ENCODE measurements at places on chromosomes 2 and 18. TPM values are rescaled to one million over a fixed set of nuclear protein-coding genes. Genes with fewer than 3 reads are reported as not detected.

- H3K36me3 ChIP-seq: no peaks in the 10 kb centered on the region
- H3K4me1 ChIP-seq: no peaks in the 10 kb centered on the region
- no peak overlapping the region for H3K27ac ChIP-seq
- no peak for DNase-seq
- no peak overlapping the region for H3K4me3 ChIP-seq
Measured at GRCh38 chr18:62741584-62741983, 26.2 kb downstream of the PHLPP1 start.

DNA sequence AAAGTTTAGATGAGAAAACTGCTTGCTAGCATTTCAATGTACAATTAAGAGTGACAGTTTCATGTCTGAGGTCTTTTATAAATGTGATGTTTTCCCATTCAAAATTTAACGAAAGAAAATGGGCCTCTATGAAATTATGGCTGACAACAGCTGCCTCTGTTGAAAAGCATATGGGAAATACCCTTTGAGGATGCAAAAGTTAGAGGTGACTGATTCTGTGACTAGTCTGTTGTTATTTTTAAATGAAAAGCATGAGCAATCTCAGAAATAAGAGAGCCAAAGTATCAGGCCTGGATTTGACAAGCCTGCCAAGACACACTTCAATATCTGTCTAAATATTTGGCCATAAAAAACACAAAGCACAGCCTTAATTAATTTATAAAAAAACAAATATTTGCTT lies 580.8 kb downstream of the ERBB4 start:
- no peaks in the 10 kb centered on the region for H3K36me3 ChIP-seq
- H3K4me1 ChIP-seq: no peaks in the 10 kb centered on the region
- no peak overlapping the region for H3K27ac ChIP-seq
- H3K27me3 ChIP-seq: no peaks in the 10 kb centered on the region

DNA sequence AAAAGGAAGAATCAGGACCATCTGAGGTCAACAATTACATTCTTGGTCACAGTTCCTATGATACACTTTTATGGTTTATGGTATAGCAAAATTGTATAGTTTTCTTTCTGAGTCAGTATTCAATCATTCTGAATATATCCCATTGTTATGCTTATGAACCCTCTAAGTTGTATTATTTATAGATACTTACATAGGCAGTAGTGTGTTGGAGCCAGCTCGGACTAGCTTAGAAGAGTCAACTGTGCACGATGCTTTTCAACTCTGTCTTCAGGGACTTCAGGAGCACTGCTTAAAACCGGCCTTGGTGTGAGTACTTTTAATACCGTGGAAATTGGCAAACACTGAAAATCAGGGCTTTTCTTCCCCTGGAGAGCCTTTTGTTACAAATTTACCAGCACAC lies 215.7 kb downstream of the IKZF2 start:
- no peaks in the 10 kb centered on the region for H3K36me3 ChIP-seq
- DNase-seq: no peak
- no peak overlapping the region for H3K4me3 ChIP-seq
- H3K27me3 ChIP-seq: no peaks in the 10 kb centered on the region

DNA sequence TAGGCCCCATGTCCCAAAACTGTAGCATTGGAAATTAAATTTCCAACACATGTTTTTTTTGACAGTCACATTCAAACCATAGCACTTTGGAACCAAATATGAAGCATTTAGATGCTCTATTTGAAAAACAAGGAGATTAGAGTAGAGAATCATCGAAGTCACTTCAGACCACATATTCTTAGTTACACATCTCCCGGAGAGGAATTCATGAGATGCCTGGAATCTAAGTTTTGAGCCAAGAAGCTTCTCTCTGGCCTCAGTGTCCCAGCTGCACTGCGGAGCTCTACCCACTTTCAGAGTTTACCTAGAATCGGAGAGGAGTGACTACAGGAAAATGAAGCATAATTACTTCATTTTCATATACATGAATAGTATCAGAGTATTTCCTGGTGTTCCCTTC lies 385.9 kb downstream of the TNS1 start:
- DNase-seq: no peak
- H3K27ac ChIP-seq: no peak overlapping the region
- no peaks in the 10 kb centered on the region for H3K4me1 ChIP-seq
- H3K27me3 ChIP-seq: peaks cover 3% of the 10 kb centered on the region
- H3K36me3 ChIP-seq: no peaks in the 10 kb centered on the region
- H3K4me3 ChIP-seq: no peak overlapping the region

DNA sequence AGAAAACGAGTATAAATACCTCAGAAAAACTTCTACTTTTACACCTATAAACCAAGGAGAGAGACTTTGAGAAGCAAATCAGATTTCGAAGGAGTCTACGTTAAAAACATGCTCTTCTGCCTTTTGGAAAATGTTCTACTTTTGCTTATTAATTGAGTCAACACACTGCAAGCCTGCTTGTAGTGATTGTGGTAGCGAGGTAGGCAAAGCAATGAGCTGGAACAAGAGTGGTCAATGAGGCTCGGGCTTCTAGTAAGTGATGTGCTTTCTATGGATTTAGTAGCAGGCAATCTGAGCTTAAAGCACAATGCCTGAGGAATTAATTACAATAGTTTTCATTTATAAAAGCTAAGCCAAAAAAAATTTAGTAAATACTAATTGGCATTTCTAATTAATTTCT lies 103.4 kb upstream of the TFCP2L1 start:
- H3K4me3 ChIP-seq: no peak overlapping the region
- H3K36me3 ChIP-seq: peaks cover 27% of the 10 kb centered on the region
- H3K27me3 ChIP-seq: no peaks in the 10 kb centered on the region
- H3K4me1 ChIP-seq: no peaks in the 10 kb centered on the region

GRCh38 chr18:59685501-59685900 lies 11.7 kb downstream of the CCBE1 start:
- no peaks in the 10 kb centered on the region for H3K4me1 ChIP-seq
- no peak overlapping the region for H3K27ac ChIP-seq
- H3K4me3 ChIP-seq: no peak overlapping the region
- no peaks in the 10 kb centered on the region for H3K27me3 ChIP-seq

DNA sequence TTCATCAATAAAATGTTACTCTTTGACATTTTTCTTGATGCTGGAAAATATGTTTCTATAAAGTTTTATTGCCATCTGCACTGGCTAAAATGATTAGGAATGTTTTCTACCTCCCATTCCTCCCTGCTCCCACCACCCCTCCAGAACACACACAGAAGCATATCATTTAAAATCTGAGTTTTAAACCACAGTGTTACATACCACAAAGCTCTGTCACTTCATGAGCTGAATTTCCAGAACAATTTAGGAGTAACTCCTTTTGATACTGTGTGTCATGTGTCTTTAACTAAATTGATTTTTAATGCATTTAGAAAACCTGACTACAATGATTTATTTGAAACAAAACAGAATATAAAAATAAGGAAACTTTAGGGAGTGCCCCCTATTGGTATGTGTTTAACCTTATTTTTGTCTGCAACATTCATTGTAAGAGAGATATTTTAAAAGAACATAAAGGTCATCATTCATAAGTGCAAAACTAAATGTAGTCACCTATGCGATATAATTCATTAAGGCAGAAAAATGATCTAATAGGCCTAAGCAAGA lies 52.0 kb downstream of the FEZ2 start:
- H3K27me3 ChIP-seq: no peaks in the 10 kb centered on the region
- peaks cover 29% of the 10 kb centered on the region for H3K36me3 ChIP-seq
- no peak for DNase-seq
- H3K4me1 ChIP-seq: no peaks in the 10 kb centered on the region
- H3K27ac ChIP-seq: no peak overlapping the region
- no peak overlapping the region for H3K4me3 ChIP-seq

- no peak overlapping the region for H3K27ac ChIP-seq
- H3K36me3 ChIP-seq: peaks cover 50% of the 10 kb centered on the region
- DNase-seq: no peak
Measured at GRCh38 chr2:54967759-54968365, 82.4 kb downstream of the RTN4 start.

- no peaks in the 10 kb centered on the region for H3K36me3 ChIP-seq
- no peak for DNase-seq
- peaks cover 11% of the 10 kb centered on the region for H3K27me3 ChIP-seq
Measured at GRCh38 chr2:16412321-16413030, 253.2 kb downstream of the CYRIA start.

DNA sequence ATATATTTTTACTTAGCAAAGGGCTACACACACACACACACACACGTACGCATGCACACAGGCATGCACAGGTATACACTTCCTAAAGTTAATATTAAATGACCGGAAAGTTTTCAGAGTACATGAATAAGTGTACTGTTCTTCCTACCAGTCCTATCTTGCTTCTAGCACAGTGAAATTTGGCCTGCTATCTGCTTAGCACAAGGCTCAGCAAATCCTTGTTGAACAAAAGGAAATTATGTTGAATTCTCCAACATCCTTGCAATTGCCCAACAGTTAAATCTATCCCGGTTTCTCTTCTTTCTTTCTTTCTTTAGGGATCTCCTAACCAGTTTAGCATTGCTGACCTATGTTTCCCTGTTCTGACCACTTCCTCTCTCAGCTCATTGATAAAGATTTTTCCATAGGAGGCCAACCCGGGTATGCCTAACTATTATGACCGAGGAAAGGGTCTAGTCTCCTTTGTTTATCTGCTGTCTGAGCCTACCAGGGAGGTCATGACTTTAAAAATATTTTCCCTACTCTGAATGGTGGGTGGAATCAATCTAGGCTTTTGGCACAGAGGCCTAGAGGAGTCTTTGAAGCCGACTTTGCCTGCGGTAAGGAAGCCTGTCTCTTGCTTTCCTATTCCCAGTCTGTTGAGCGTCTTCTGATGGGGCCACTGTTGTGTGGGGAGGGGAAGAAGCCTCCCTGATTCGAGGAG lies 400.7 kb downstream of the HRH4 start:
- DNase-seq: no peak
- no peaks in the 10 kb centered on the region for H3K36me3 ChIP-seq
- no peak overlapping the region for H3K27ac ChIP-seq

DNA sequence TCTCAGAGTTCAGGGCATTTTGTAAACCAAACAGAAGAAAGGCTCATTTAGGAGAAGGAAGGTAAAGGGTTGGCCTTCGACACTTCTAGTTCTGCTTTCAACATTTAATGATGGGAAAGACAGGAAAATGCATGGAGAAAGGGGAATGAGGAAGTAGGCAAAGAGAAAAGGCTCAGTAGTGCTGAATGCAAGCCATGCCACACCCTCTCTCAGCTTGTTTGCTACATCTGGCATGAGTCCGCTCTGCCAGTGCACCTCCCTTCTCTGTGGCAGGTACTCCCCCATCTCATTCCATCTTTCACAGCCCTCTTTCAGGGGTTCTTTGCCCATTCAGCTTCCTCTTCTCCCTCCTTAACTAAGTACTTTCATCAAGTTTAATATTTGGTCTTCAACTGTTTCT lies 120.9 kb upstream of the ITGB6 start:
- no peak overlapping the region for H3K4me3 ChIP-seq
- no peaks in the 10 kb centered on the region for H3K27me3 ChIP-seq
- DNase-seq: no peak
- H3K36me3 ChIP-seq: 0 out of 2 replicates have a peak, but pooled peaks cover 3% of the 10 kb centered on the region

- H3K4me1 ChIP-seq: peaks cover 21% of the 10 kb centered on the region
- no peaks in the 10 kb centered on the region for H3K27me3 ChIP-seq
- H3K27ac ChIP-seq: no peak overlapping the region
- H3K36me3 ChIP-seq: peaks cover 11% of the 10 kb centered on the region
Measured at GRCh38 chr2:241378816-241379215, 22.7 kb downstream of the FARP2 start.

DNA sequence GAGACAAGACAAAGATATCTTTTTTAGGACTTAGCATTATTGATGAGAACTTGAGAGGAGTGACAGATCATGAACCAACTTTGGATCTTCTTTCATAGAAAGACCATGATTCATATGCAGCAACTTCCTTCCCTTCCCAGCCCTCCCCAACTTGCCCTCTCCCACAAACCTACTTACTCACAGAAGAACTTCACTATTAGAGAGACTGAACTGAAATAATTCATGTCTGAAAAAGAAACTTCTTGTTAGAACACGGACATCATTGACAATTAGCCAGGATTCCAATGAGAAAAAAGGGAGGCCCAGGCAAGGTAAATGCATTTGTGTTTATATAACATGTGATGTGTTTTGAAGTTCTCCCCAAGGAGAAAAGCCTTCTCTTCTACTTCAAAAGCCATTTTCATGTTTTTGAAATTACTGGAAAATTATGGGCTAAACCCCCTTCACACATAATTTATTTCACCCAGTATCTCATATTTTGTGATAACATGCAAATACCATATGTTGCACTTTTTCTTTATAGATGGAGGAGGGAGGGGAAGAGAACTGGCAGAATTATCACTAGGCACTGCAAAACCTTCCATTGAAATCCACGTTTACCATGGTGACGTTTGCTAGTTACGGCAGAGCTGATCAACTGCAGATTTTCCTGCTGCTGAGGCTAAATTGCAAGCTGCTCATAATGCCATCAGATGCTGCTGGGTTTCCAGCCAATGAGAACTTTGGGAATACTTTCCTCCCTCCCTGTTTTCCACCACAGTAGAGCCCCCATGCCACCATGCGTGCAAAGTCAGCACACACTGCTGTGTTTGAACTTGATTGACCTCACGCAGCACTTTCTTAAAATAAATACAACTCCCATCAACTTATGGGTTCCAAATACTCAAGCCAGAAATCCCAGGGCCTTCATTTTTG lies 294.7 kb downstream of the MEIS1 start:
- DNase-seq: no peak
- H3K4me3 ChIP-seq: no peak overlapping the region
- no peaks in the 10 kb centered on the region for H3K4me1 ChIP-seq

- H3K27me3 ChIP-seq: no peaks in the 10 kb centered on the region
- no peak for DNase-seq
- no peaks in the 10 kb centered on the region for H3K4me1 ChIP-seq
- no peak overlapping the region for H3K4me3 ChIP-seq
- no peak overlapping the region for H3K27ac ChIP-seq
Measured at GRCh38 chr2:11938196-11938595, 191.8 kb downstream of the LPIN1 start.

DNA sequence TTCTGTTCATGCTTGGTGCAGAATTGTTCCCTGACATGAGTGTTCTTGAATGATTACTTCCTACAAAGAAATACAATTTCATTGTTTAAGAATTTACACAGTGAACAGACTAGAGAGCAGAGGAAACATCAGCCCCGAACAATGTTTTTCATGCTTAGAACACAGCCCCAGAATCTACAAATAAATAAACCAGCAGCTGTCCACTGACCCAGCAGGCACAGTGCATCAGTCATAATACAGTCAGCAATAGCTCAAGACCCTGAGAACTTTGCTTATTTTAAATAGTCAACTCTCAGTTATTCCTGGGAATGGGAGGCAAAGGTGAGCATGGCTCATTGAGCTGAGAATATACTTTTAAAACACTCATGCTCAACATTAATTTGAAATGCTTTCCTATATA lies 38.4 kb downstream of the XIRP2 start:
- H3K4me1 ChIP-seq: no peaks in the 10 kb centered on the region
- no peak overlapping the region for H3K4me3 ChIP-seq
- no peak overlapping the region for H3K27ac ChIP-seq
- no peak for DNase-seq

ASB18 gene
- not detected for total RNA-seq

TUBA4B gene
- not detected for total RNA-seq

GMPPA gene
- 57.2 TPM for total RNA-seq

INPP5D gene
- 0.74 TPM for total RNA-seq

All from PC-9 (cell line).